ENCODE measurements at places on chromosomes 12 and 14.

DNA sequence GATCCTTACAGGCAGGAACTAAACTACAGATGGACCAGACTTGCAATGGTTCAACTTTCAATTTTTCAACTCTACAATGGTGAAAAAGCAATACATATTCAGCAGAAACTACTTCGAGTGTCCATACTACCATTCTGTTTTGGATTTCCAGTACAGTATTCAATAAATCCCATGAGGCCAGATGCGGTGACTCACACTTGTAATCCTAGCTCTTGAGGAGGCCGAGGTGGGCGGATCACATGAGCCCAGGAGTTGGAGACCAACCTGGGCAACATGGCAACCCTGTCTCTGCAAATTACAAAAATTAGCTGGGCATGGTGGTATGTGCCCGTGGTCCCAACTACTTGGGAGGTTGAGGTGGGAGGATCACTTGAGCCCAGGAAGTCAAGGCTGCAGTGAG lies 336.1 kb downstream of the MED13L start:
- no peak for DNase-seq

DNA sequence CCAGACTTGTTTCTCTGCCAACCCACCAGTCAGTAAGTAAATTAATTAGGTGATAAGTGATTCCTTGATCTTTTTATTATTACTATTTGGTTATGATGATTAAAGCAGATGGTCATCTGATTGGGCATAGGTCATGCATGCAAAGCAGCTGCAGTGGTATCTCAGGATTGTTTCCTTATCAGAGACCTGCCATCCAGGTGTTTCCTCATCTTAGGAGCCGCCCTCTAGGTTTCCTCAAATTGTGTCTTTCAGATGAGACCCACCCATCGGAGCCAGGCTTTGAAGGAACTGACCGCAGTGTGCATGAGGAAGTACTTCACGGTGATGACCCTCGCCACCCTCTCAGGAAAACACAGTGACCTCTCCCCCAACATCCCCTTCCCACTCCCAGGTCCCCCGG lies 63.3 kb downstream of the ZFP36L1 start:
- no peak for DNase-seq

DNA sequence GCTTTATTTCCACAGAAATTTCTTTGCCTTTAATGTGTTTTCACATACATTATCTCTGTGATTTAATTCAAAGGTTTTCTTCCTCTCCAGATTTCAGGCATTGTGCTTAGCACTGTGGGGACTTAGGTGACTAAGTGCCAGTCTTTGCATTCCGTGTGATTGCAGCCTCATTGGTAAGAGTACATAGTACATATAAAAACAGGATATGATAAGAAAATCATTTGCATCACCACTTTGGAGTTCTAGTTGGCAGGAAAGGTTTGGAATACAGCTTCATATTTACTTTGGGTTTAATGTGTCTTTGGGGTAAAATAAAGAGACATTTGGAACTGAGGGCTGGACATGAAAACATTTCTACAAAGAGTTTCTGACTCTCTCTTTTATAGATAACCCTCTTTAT lies 37.8 kb upstream of the C12orf75 start:
- DNase-seq, result no peak

GRCh38 chr14:54023027-54023426 lies 66.4 kb upstream of the BMP4 start:
- no peak for DNase-seq
